Muscle of leg (tissue), 16 donors: ENCODE measurements at places on chromosomes 13 and 19. TPM values are rescaled to one million over a fixed set of nuclear protein-coding genes. Genes with fewer than 3 reads are reported as not detected.

- DNase-seq = peak; percentile 31
These were observed 104.2 kb upstream of the IPO5 start for GRCh38 chr13:97849305-97849704.

DNA sequence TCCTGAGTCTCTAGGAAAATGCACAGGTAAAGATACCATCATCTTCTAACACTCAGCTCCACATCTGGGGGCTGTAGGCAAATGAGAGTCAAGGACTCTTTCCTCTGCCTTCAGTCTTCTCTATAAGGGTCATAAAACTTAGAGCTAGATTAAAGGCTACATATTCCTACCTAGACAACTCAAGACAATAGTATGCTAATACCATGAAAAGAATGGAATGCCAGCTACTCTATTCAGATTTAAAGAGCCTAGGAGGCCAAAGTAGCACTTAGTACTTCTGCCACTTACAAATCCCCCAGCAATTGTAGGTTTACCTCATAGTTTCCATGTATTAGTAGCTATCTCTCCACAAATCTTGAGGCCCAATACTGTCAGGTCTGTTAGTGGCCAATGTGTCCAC is 453.0 kb downstream of the SLITRK5 start:
- DNase-seq = no peak

GRCh38 chr13:73781384-73781783 is 352.8 kb downstream of the KLF12 start:
- peak; percentile 45 for DNase-seq

GRCh38 chr13:45162194-45162593 is 38.7 kb downstream of the KCTD4 start:
- peak; percentile 33 for DNase-seq

RXFP2 gene
- not detected for total RNA-seq

B3GNT3 gene
- 0.04 TPM for total RNA-seq
